Posterior cingulate gyrus (tissue), 11 donors: ENCODE measurements at places on chromosomes 4 and X.

DNA sequence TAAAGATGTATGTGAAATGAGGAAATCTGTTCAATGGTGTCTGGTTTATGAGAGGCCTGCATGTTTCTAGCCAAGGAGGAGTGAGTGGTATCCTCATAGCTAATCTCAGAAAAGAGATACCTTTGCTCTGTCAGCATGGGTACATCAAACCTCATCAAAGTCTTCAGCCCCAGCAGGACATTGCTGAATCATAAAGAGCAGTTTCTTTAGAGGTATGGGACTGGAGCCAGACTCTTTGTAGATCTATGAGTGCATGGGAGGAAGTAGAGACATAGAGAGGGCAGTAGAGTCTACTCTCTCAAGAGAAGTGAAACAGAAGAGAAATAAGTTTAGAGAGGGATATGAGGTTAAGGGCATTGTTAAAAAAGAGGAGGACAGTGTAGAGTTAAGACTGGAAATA lies 1950.9 kb downstream of the ARAP2 start:
- DNase-seq: no peak

DNA sequence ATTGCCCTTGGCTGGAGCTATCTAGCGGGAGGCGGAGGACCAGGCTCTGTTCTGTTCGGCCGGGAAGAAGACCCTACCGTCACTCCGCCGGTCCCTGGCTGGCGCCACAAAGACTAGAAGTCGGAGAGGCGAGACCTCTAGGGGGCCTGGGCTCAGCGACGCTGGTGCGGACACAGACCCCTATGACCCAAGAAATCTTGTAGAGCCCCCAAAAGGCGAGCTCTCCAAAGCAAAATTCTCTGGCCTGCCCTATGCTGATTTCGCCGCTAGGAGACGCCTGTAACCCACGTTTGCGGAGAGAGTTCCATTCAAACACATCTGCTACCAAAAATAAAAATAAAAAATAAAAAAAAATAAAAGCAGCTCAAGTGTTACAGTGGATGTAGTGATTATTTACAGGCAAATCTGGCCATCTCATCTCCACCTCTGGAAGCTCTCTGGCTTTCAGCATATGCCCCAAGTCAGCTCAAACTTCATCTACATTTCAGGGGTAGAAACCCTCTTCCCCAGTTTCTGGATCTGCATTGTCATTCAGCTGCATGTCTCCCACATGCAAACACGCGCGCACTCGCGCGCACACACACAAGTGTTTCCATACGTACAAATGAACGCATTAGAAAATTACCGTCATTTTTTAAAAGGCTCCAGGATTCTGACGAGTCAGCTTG lies 2.4 kb upstream of the PCDH10 start:
- DNase-seq: peak; percentile 96

DNA sequence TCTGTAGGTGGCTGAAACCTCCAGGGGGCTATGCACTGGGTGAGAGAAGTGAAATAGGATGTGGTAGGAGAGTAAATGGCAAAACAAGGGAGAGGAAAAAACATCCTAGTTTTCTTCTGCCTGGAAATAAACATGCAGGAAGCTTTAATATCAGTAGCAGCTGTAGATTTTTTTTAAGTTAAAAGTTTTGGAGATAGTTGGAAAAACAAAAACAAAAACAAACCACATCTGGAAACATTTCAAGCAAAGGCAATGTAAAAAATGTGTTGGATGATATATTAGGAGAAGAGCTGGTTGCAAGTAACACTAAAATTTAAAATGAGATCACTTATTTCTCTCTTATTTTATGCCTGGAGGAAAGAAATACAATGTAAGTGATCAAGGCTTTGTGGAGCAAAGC lies 388.0 kb downstream of the SPRY1 start:
- no peak for DNase-seq

- DNase-seq: no peak
Observed at GRCh38 chrX:70592091-70592490, 147.5 kb downstream of the DLG3 start.

DNA sequence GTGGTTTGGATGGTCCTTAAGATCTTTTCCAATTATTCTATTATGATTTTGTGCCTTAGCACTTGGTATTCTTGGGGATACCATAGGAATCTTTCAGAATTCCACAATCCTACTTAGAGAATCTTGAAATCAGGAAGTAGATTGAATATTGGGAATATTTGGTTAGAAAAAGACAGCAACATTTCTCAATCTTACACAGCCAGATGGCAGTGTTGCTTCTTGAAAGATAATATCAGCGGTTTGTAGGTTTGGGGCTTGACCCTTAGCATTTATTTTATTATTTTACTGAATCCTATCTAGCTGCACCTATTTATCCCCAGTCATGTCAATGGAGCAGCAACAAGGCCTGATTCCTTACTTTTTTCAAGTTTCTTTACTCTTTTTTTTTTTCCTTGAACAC lies 28.6 kb downstream of the MAGEB1 start:
- DNase-seq: no peak

DNA sequence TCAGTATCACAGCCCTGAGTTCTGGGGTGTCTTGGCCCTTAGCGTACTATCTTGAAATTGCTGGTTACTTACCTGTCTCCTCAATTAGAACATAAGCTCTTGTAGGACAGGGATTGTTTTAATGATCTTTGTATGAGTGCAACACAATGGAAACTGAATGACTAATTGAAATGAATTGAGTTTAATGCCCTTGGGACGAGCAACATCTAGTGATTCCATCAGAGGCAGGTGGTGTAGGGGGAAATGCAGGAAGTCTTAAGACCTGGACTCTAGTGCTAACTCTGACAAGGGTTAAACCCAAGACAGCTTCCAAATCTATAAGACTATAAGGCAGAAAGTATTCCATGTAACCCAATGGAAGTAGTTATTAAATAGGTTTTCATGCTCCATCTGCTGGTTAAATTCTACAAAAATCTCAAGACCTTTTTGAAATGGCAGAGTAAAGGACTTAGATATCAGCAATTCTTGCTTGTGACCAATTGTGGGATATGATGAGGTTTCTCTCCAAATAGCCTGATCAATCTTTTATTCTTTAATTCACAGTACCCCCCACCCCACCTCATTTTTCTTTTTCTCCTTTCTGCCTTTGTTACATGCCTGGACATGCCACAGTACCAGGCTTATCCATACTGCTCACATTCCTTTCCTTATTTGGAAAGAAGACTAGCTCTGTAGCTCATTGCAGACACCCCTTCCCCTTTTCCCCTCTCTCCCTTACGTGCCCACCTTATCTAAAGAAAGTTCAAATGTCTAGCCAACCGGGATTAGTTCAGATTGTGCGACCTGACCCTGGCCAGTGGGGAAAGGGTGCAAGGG lies 340.8 kb downstream of the PAPSS1 start:
- DNase-seq: no peak

DNA sequence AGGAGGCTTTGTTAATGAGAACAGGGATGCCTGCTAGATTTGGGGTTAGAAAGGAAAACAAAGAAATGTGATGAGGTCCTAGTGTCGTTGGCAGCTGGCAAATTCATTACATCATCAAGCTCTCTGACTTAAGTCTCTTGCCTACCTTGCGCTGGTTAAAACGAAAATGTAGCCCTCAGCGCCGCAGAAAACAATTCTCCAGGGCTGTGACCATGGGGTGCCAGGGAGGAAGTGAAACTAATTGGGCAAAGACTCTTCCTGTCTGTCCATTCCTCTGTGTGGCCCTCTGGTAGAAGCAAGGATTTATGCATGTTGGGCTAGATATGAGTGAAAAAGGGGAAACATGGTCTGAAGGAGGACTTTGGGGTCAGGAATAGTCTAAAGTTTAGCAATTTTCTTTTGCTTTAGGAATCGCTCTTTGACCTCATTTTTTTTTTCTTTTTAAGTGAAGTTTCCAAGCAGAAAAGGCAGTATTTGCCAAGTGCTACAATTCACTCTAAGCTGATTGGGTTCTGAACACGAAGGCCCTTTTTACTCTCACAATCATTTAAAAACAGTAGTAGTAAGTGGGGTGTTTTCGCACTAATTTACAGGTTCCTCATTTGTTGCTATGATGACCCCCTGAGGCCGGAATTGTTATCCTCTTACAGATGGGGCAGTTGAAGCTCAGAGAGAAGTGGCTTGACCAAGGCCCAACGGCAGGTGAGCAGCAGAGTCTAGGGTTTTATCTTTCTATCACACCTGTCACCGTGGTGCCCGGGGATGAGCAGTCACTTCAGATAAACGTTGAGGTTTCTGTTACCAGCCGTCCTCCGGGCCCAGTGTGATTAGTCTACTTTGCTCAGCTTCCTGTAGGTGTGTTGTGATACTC lies 27.3 kb upstream of the CHRNA9 start:
- DNase-seq: no peak

GRCh38 chr4:21469438-21470300 lies 478.9 kb downstream of the KCNIP4 start:
- DNase-seq: no peak

GRCh38 chr4:20684852-20685763 lies 15.2 kb upstream of the PACRGL start:
- no peak for DNase-seq
